ENCODE measurements at places on chromosomes 3 and 15.

- peak; percentile 21 for DNase-seq
Observed at GRCh38 chr15:57060799-57061198, 142.4 kb downstream of the TCF12 start.

- no peak for DNase-seq
Observed at GRCh38 chr3:60531759-60532158, 719.5 kb downstream of the FHIT start.

DNA sequence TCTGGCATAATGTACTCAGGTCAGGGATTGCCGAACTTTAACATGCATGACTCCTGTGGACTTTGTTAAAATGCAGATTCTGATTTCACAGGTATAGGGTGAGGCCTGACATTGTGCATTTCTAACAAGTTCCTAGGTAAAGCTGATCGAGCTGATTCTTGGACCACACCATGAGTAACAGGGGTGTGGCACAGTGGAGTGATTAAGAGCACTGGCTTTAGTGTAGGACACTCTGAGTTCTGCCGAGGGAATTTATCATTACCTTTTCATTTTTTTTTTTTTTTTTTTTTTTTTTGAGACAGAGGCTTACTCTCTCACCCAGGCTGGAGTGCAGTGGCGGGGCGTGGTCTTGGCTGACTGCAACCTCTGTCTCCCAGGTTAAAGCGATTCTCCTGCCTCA, 169.3 kb downstream of the ADAMTS9 start:
- DNase-seq, result no peak

- no peak for DNase-seq
Observed at GRCh38 chr3:141828890-141829289, 47.6 kb upstream of the ATP1B3 start.

GRCh38 chr15:99537344-99537743, 28.4 kb upstream of the MEF2A start:
- no peak for DNase-seq

DNA sequence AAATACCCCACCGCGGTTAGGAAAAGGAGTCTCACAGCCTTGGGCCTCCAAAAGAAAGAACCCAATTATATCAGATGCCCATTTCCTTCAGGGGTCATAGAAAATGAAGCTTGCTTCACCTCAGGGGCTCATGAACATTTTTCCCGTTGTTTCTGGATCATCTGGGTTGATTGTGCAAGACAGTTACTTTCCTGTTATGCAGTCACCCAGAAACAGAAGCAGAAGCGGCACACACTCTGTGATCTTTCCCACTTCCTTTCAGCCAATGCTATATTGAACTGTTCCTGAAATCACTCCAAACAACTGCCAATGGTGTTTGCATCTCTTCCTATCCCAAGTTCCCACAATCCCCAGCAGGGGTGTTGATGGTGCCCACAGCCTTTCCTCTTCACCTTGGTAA, 295.6 kb upstream of the RASGRP1 start:
- DNase-seq, result no peak

DNA sequence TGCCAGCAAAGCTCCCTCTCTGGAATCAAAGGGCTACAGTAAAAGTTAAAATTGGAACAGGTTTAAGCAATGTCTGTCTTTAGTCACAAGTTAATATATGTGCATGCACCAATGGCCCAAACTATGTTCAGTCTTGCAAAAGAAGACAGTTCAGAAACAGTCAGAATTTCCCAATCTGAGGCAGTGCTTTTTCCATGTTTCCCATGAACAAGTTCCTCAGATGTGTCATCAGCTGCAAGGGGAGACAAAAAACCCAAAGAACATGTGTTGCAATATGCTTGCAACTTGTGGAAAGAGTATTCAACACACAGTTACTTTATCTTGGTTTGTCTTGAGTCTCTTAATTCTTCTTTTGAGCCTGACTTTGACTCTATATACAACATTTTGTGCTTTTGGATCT, 148.4 kb downstream of the USP13 start:
- peak; percentile 50 for DNase-seq

- no peak for DNase-seq
Observed at GRCh38 chr15:51331141-51331540, 7.3 kb downstream of the CYP19A1 start.

DNA sequence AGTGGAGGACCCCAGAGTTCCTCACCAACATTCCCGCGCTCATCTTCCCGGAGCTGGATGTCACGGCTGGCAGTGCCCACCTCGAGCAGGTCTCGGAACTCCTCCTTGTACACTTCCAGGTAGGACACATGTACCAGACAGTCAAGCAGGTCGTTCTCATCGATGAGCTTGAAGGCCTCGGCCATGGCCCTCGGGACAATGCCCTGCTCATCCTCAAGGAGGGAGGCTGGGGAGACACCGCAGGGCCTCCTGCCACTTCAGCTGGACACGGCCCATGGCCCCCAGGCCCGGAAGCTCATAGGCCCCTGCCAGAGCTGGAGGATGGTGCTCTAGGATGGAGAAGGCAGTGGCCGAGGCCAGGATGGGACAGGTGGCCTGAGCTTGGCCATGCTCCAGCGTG, 5.6 kb downstream of the KIF7 start:
- no peak for DNase-seq

GRCh38 chr3:193732391-193732790, 139.4 kb downstream of the OPA1 start:
- DNase-seq, result peak; percentile 5

GRCh38 chr3:37753428-37753827, 108.3 kb upstream of the CTDSPL start:
- DNase-seq, result no peak

DNA sequence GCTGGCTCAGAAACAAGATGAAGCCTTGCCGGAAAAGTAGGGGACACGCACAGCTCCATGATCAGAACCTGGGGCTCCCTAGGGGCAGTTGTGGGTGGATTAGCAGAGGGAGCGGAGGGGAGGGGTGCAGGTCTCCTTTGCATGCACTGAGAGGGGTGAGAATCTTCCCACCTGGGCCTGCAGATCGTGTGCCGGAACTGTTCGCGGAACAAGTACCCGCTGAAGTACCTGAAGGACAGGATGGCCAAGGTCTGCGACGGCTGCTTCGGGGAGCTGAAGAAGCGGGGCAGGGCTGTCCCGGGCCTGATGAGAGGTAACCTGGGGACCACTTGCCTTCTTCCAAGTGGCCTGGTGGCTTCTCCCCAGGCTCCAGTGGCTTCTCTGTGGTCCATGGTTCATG, 24.5 kb upstream of the NR2C2 start:
- DNase-seq, result no peak

- DNase-seq, result no peak
Observed at GRCh38 chr3:13120928-13121552, 47.8 kb upstream of the IQSEC1 start.

GRCh38 chr15:68416158-68416535, 15.8 kb downstream of the ITGA11 start:
- no peak for DNase-seq

DNA sequence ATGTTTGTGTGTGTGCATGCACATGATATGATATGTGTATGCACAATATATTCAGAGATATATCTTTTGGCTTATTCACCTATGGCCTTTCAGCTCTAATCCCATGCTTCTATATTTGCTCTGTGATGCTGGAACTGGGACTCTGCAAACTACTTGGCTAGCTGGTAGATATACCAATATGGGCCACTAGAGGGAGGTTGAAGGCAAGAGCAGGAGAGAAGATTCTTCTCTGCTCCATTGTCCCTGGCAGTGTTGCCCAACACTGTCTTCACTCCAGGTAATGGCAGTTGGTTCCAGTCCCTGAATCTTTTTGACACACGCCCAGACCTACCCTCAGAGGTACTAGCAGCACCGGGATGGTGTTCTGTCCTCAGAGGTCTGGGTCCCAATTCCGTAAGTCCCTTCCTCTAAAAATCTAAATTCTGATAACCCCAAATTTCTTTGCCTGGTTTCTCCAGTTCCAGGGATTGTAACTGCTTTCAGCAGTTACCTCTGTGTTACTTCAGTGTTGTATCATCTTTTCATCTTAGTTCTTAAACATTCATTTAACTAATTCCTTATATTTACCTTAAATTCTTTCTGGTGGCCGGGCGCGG, 44.7 kb downstream of the GTPBP8 start:
- peak; percentile 54 for DNase-seq

- DNase-seq, result no peak
Observed at GRCh38 chr3:56408761-56409196, 59.5 kb downstream of the ERC2 start.

DNA sequence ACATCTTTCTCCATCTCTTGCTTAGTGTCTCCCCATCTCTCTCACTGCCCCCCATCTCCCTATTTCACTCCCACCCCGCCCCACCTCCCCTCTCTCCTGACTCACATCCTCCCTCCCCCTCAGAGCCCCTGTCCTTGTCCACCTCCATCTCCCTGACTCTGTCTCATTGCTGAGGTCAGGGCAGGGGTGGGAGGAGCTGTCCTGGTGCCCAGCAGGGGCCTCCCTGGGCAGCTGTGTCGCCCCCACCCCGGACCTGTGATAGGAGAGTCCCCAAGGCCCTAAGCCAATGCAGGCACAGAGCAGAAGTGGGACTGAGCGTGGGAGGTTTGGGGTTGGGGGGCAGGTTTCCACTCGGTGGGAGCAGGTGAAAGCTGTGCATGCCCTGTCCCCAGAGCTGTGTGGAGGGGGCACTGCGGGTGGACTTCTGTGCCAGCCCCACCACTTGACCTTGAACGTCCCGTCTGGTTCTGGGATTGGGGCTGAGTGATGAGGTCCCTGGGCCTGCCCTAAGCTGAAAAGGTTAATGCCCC, 210.8 kb downstream of the TBC1D2B start:
- DNase-seq, result no peak

DNA sequence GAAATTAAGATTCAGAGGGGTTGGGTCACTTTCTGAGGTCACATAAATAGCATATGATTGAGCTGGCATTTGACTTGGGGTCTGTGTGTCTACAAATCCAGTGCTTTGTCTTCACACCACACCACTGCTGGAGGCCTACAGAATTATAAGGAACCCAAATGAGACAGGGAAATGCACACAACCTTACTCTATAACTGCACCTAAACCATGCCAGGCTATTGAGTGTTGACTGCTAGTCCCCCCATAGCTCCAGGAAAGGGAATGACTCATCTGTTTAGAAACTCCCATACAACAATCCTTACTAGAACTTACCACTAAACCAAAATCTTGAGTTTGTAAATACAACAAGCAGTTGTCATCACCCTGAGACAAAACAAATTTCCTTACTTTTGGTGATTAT, 16.9 kb upstream of the TSC22D2 start:
- DNase-seq, result no peak

- DNase-seq, result peak; percentile 75
Observed at GRCh38 chr3:179322286-179323196, at the start of gene ZNF639. Gene ZNF639 (plus strand): TSS chr3:179323031. CDS start chr3:179328294, 5,263 bp downstream.

DNA sequence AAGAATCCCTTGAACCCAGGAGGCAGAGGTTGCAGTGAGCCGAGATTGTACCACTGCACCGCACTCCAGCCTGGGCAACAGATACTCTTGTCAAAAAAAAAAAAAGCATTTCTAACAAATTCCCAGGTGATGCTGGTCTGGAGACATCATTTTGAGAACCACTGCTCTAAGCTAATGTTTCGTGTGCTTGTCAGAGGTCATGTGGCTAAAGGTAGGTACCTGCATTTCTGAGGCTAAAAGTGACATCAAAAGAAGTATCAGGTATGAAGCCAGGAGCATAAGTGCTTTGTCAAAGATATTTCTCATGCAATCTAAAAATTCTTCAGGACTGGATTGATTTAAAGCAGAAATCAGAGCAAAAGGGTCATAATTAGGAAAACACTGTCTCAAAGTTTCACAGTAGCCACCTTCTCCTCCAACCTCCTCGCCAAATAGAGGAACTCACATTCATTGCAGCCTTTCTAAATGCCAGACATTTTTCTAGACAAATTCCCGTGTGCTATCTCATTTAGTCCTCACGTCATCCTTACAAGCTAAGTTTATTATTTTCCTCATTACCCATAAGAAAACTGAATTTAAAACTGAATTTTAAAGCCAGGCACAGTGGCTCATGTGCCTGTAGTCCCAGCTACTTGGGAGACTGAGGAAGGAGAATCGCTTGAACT, 25.7 kb upstream of the GSK3B start:
- no peak for DNase-seq

DNA sequence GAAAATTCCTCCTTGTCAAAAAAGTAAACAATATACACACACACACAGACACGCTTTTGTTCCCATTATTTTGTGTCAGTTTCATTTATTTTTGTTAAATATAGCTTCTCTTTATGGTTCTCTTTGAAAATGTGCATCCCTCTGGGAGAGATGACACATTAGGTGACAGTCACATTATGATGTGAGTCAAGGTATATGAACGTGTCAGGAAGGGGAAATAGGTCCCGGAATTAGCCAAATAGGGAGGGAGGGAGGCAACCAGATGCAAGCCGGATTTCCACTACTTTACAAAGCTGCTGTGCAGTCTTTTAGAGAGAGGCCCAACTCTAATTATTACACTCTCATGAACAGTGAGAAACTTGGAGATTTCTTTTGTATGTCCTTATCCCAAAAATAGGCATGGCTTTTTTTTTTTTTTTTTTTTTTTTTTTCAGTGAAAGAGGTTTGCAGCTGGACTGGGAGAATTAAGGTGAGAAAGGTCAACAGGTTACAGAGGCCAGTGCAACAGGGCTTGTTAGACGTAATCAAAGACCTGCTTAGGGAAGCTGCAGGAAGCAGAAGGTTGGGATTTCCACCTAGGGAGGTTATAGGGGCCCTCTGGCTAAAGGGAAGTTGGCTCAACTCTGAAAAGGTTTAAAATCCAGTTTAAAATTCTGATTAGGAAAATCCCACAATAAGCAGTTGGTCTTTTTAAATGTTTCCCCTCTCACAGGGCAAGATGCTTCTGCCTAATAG, 240.5 kb upstream of the UBE2E1 start:
- DNase-seq, result no peak

- no peak for DNase-seq
Observed at GRCh38 chr15:44812029-44812517, 75.7 kb downstream of the TRIM69 start.

DNA sequence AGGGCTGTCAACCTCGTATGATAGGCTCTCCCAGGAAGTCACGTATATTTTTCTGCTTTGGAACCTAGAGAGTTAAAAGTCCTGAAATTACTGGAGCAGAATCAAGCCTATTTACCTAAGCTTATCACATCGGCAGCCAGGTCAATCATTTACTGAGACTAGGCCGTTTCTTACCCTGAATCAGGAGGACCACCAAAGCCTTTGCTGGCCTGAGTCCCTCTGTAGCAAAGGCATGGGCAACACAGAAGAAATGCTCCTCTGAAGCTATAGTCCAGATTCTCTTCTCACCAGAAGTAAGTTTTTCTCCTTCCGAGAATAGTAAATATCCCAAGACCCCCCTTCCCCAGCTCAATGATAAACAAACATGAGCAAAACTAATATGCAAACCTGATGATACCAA, 125.9 kb upstream of the PHLDB2 start:
- no peak for DNase-seq

GRCh38 chr3:195892105-195893043, 16.0 kb downstream of the TNK2 start:
- no peak for DNase-seq

DNA sequence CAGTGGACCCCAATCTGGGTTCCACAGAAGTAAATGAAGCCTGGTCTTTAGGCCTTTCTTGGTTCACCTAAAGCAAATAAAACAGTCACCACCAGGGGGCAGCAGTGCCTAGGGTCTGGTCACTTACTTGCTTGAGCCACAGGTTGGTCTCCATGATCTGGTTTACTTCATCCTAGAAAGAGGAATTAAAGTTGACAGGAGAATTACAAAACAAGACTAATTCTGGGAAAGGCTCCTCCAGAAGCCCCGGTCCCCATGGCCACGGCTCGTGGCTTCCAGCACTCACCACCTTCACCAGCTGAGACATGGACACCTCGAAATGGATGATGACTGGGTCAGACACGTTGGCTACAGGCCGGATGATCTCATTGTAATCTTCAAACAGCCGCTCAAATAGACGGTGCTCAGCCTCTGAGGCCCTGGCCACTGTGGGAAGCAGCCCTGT, 2.3 kb downstream of the CHRNA3 start:
- DNase-seq, result peak; percentile 88

GRCh38 chr3:11660242-11660641, 16.5 kb upstream of the VGLL4 start:
- DNase-seq, result no peak

Measured in amniotic stem cell (primary cell).